ENCODE measurements at places on chromosomes 12 and 14. TPM values are rescaled to one million over a fixed set of nuclear protein-coding genes. Genes with fewer than 3 reads are reported as not detected.

Gene TBX3
- total RNA-seq = 399 TPM

Gene TRIM9
- 2.5 TPM for total RNA-seq

Gene RBP5
- 2.6 TPM for total RNA-seq

Gene TMEM119
- 14.8 TPM for total RNA-seq

Gene KCNC2
- not detected for total RNA-seq

Gene PYGL
- total RNA-seq = 25.4 TPM

Gene ART4
- 5.2 TPM for total RNA-seq

Gene PLCZ1
- total RNA-seq = not detected

DNA sequence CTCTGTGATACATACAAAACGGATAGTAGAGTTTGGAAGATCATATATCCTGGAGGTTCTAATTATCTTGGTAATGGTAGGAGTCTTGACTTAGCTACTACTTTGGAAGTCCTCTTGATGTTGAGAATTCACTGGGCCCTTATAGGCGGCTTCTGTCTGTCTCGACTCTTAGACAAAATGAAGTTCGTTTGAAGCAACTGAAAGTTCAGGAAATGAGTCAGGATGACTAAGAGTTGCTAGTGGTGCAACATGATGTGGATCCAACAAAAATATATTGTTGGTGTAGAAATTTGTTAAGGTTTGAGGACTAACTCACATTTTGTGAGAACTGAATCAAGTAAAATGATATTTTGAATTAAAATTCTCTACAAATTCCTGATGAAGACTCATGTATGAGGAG, 272.7 kb downstream of the AEBP2 start:
- H3K36me3 ChIP-seq = no peaks in the 10 kb centered on the region
- no peak for DNase-seq
- H3K27me3 ChIP-seq = no peaks in the 10 kb centered on the region
- no peak overlapping the region for H3K27ac ChIP-seq
- H3K4me1 ChIP-seq = no peaks in the 10 kb centered on the region
- no peak overlapping the region for H3K4me3 ChIP-seq

DNA sequence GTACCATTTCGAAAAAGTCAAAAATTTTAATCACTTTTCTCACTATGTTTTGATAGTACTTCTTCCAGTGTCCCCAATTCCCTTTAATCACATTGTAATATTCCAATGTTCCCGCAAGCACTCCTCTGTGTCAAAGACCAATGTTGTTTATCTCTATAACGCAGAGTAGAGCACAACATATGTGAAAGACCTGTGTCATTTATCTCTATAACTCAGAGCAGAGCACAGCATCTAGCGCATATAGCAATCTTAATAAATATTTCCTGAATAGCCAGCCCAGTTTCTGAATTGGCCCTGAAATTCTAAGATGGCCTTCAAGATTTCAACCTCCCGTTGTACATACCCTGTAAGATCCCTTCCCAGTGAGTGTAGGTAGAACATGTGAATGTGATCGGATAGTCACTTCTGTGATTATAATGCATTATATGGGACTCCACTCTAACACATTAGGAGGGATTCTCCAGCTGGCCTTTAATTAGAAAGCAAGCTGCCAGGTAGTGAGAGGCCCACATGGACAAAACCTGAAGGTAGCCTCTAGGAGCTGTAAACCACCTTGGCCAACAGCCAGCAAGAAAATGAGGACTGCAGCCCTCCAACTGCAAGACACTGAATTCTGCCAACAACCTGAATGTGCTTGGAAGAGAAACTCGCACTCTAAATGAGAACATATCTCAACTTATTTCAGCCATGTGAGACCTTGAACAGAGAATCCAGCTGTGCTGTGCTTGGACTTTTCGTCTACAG, 238.8 kb upstream of the SYT10 start:
- H3K36me3 ChIP-seq = no peaks in the 10 kb centered on the region
- no peak overlapping the region for H3K27ac ChIP-seq
- no peak overlapping the region for H3K4me3 ChIP-seq
- no peaks in the 10 kb centered on the region for H3K4me1 ChIP-seq
- no peak for DNase-seq

- H3K4me1 ChIP-seq = no peaks in the 10 kb centered on the region
- H3K36me3 ChIP-seq = no peaks in the 10 kb centered on the region
- H3K27ac ChIP-seq = no peak overlapping the region
Measured at GRCh38 chr12:104701756-104702155, 245.0 kb downstream of the CHST11 start.

DNA sequence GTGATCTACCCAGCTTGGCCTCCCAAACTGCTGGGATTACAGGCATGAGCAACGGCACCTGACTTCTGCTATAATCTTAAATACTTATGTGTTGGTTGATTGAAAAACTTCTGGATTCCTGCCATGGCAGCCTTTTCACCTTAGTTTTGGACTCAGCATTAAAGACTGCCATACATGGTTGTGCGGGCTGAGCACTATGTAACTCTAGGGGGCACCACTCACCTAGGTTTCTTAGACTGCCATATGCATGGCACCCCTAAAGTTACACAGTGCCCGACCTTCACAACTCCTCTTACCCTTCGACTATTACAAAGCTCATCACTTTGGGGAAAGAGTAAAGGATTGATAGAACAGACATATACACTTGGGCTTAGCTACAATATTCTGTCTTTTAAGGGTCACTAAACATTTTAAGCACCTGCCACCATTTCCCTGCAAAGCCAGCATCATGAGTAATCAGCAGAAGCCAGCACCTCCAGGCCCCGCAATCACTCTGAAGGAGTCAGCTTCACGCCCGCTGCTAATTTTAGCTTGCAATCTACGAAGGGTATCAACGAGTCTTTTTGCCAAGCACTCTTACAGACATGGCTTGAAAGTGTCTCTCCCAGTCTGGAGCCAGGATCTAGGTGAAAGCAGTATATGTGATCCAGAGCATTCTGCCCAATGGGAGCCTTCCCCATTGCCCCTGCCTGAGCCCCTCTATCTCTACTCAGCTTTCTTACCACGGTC, 59.8 kb downstream of the SUDS3 start:
- no peaks in the 10 kb centered on the region for H3K27me3 ChIP-seq
- H3K36me3 ChIP-seq = no peaks in the 10 kb centered on the region
- no peaks in the 10 kb centered on the region for H3K4me1 ChIP-seq
- no peak overlapping the region for H3K4me3 ChIP-seq

- H3K27ac ChIP-seq = no peak overlapping the region
- H3K4me1 ChIP-seq = no peaks in the 10 kb centered on the region
- no peak overlapping the region for H3K4me3 ChIP-seq
- DNase-seq = no peak
- H3K27me3 ChIP-seq = no peaks in the 10 kb centered on the region
Measured at GRCh38 chr12:80838024-80838658, 99.6 kb downstream of the LIN7A start.

DNA sequence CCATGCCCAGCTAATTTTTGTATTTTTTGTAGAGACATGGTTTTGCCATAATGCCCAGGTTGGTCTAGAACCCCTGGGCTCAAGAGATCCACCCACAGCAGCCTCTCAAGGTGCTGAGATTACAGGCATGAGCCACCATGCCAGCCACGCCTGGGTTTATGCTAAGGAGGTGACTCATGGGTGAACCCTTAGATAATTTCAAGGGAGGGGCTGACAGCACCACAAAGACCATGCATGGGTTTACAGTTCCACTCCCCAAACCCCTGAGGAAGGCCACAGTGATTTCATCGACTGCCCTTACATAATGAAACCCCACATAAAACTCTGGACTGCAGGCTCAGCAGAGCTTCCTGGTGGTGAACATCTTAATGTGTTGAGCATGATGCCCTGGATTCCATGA, 33.7 kb downstream of the TMEM132D start:
- H3K27me3 ChIP-seq = no peaks in the 10 kb centered on the region
- no peak overlapping the region for H3K27ac ChIP-seq
- no peak for DNase-seq
- no peak overlapping the region for H3K4me3 ChIP-seq
- no peaks in the 10 kb centered on the region for H3K4me1 ChIP-seq

DNA sequence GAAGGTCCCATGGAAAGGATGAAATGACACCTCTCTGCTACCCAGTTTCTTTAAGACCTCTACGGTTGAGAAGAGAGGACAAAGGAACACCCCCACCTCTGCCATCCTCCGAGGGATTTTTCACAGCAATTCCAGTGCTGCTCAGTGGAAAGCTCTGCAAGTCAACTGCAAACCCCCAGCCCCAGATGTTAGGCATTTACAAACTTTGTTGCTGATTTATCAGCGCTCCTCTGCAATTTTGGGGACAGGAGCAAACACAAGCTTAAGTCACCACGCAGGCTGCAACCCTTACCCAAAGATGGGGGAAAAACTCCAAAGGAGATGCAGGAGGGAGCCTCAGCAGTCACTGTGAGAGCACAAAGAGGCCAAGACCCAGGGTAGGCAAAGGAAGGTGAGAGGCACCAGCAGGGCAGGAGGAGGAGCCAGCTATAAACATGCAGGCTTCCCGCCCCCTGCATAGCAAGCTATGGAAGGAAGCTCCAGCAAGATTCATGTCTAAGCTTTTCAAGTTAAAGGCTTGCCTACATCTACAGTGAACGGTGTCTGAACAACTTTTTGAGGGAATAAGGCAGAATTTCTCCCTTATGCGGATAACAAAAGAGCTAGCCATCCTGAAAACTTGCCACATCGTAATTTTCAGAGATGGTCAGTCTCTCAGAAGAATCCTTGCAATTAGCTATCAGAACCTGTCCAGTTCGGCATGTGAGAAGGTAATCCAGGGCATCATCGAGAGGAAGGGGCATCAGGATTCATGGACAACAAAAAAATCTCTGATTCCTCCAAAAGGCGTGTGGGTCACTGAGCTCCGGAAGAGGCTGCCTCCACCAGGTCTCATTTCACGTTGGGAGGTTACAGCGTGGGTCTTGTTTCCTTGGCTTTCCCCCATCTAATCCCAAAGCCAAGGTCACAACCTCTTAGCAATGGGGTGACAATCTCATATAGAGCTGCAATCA, 3.9 kb downstream of the CTDSP2 start:
- peak overlapping the region; percentile 94 for H3K4me3 ChIP-seq
- H3K36me3 ChIP-seq = no peaks in the 10 kb centered on the region
- peaks cover 74% of the 10 kb centered on the region for H3K4me1 ChIP-seq
- H3K27ac ChIP-seq = peak overlapping the region; percentile 37
- no peak for DNase-seq

DNA sequence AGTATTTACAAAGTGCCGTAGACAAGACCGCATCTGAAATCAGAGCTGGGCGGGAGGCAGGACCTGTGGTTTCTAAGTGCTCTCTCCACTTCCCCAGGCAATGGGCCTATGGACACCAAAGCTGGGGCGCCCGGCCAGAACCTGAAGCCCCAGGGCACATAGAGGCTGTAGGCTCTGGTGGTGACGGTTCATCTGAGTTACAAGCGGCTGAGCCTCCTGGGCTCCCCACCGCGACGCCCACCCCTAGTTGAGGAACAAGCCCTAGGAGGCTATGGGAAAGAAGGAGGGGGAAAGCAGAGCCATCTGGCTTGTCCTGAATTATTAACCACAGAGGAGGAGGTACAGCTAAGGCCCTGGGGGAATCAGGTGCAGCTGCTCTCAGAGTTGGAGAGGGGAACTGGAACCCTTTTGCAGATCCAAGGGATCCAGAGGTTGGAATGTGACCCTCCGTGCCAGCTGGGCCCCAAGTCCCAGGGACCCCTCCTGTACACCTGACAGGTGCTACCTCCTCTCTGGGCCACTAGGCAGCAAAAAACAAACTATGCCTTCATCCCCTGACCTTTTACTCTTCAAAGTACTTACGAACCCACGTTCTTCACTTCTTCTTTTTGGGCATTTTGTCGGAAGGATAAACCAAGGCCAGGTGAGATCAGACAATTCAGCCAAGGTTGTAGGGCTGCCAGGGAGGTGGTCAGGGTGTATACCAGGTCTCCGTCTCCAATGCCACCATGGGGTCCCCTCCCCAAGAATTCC, 77.2 kb downstream of the ARL6IP4 start:
- H3K4me3 ChIP-seq = no peak overlapping the region
- peaks cover 55% of the 10 kb centered on the region for H3K4me1 ChIP-seq
- H3K27ac ChIP-seq = no peak overlapping the region
- DNase-seq = no peak
- no peaks in the 10 kb centered on the region for H3K27me3 ChIP-seq

DNA sequence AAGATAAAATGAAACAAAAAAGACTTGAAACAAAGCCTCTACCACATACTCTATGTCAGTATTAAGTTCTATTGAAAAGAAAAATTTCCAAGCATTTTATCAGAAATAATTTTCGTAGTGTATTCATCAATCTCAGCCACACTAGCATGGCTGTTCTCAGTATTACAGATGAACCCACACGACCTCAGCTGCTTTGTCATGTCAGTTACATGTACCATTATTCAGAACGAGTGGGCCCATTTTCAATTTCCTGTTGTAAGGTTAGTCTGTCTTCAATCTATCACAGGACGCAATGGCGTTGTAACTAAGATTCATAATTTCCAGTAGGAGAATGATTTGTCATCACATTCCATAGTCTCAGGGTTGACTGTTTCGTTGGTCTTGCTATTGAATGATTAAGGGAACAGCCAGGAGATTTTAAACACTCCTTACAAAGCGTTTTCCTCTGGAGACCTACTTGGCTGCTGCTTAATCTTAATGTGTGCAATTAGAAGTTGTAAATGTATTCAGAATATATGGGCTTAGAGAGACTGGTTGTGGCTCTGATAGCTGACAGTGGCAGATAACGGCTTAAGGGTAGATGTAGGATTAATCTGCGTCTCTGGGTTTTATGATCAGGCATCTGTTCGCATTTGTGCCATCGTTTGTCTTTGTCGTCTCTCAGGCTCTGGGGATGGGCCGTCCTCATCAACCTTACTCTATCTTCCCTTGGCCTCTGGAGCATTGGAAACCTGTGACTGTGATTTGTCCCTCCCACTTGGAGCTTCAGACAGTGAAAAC, 65.4 kb downstream of the GLT1D1 start:
- DNase-seq = no peak
- H3K36me3 ChIP-seq = no peaks in the 10 kb centered on the region
- H3K4me3 ChIP-seq = no peak overlapping the region
- no peaks in the 10 kb centered on the region for H3K4me1 ChIP-seq

- no peak overlapping the region for H3K4me3 ChIP-seq
- no peak for DNase-seq
- no peaks in the 10 kb centered on the region for H3K4me1 ChIP-seq
- H3K36me3 ChIP-seq = no peaks in the 10 kb centered on the region
Measured at GRCh38 chr14:100723830-100724437, 2.8 kb upstream of the DLK1 start.

DNA sequence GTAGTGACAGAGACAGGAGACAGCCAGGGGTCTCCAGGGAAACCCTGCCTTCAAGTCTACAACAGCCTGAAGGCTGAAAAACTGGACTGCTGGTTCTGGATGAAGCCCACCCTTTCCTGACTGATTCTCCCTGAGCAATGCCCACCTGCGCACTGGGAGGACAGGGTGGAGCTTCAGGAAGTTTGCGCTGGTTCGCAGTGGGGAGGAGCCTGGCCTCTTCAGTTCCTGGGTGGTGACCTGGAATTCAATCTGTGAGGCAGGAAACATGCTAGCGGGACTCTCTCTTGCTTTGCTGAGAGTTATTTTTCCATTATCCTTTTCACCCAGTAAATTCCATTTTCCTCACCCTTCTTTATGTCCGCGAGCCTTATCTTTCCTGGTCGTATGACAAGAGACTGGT, 600.8 kb downstream of the TRHDE start:
- H3K4me3 ChIP-seq = no peak overlapping the region
- no peaks in the 10 kb centered on the region for H3K27me3 ChIP-seq
- H3K36me3 ChIP-seq = no peaks in the 10 kb centered on the region
- DNase-seq = no peak
- no peaks in the 10 kb centered on the region for H3K4me1 ChIP-seq

Measured in adrenal gland (tissue), 19 donors.